Osteoblast (primary cell): ENCODE measurements at places on chromosomes 6 and 20.

GRCh38 chr20:44533928-44534327 is 12.1 kb upstream of the SERINC3 start:
- no peak for DNase-seq

DNA sequence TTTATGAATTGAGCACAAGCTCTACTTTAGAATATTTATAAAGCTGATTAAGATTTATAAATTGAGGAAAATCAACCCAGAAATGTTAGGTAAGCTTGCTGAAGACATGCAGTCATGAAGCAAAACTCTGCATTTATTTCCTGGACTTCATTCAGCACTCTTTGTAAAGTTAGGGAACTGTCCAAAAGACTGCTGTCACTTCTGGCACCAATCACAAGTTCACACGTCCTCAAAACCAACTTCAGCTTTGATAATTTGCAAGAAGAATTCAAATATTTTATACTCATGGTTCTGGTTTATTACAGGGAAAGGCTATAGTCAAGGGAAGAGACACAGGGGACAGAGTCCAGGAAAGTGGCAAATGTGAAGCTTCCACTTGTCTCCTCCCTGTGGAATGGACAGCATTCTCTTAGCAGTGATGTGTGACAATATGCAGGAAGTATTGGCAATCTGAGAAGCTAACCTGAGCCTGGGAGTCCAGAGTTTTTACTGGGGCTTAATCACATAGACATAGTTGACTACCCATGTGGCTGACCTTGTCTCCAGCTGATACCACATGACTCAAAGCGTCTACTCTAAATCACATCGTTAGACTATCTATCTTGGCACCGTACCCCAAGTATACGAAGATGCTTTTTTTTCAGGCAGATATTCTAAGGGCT is 85.4 kb downstream of the PPP1R14C start:
- no peak for DNase-seq

GRCh38 chr20:32626859-32627636 is 41.9 kb upstream of the NOL4L start:
- peak; percentile 73 for DNase-seq

DNA sequence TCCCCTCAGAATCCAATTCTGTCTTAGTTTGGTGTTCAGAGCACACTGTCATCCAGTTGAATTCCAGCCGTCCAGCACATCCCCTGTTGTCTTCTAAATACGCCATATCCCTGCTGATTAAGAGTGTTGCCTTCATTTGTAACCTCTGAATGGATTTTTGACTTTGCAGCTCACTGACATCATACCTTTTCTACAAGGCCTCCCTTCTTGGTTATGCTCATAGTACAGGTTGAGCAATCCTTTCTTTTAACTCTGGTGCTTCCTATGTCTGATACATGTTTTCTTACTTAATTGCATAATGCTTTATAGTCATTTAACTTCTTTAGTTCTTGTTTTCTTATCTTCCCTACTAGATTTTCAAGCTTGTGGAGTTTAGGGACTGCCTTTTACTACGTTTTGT is 36.4 kb downstream of the XRN2 start:
- DNase-seq = no peak

DNA sequence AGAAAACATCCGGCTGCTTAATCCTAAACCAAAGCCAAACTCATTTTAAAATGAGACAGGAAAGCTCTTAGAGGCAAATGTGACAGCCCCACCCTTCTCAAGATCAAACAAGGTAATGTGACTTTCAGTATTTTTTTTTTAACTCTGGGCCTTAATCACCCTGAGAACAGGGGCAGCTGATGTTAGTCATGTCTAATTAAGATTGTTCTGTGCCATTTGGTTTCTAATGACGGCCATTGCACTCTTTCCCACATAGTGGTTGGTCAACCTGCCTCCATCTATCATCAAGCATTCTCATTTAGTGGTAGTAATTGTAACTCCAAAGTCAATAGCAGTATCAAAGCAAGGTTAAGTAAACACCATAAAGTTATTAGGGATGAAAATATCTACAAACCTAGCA is 191.6 kb upstream of the EXOC2 start:
- no peak for DNase-seq

DNA sequence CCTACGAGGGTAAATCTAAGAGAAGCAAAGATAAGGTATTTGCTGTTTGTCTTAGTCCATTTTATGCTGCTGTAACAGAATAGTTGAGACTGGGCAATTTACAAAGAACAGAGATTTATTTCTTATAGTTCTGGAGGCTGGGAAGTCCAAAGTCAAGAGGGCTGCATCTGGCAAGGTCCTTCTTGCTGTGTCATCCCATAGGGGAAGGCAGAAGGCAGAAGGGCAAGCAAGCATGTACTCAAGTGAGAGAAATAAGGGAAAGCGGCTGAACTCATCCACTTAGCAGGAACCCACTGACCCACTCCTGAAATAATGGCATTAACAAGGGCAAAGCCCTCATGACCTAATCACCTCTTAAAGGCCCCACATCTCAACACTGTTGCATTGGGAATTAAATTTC is 102.7 kb downstream of the AGPAT4 start:
- DNase-seq = no peak

GRCh38 chr6:156988276-156989158 is 211.3 kb downstream of the ARID1B start:
- no peak for DNase-seq

GRCh38 chr20:61024390-61024789 is 227.7 kb upstream of the CDH4 start:
- no peak for DNase-seq

DNA sequence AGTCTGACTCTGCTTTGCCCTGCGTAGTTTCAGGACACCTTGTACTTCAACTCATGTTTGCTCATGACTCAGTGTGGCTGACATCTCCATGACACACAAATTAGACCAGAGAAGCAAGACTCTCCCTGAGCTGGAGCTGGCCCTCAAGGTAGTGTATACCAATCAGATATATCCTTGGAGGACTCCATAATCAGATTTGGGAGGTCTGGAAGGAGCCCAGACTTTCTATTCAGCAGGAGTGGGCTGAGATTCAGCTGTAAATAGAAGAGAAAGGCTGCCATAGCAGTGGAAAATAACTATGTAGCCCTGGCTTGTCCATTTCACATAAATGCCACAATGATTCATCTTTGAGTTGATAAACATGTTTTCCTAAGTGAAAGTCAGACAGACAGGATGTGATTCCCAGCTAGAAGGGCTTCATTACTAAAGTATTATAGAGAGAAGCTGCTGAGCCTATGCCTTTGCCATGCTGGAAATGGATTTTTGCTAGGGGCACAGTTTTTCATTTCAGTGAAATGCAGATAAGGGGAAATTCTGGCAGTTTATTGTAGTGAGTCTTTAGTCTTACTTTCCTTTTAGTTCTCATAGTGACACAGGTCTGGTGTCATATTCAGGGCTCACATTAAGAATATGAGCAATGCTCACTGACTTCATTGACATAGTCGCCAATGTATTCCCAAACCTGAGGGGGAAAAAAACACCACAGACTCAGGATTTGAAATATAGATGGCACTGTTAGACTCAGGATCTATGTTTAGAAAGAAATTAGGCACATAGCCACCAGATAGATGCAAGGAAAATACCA is 95.3 kb downstream of the CLVS2 start:
- peak; percentile 36 for DNase-seq

DNA sequence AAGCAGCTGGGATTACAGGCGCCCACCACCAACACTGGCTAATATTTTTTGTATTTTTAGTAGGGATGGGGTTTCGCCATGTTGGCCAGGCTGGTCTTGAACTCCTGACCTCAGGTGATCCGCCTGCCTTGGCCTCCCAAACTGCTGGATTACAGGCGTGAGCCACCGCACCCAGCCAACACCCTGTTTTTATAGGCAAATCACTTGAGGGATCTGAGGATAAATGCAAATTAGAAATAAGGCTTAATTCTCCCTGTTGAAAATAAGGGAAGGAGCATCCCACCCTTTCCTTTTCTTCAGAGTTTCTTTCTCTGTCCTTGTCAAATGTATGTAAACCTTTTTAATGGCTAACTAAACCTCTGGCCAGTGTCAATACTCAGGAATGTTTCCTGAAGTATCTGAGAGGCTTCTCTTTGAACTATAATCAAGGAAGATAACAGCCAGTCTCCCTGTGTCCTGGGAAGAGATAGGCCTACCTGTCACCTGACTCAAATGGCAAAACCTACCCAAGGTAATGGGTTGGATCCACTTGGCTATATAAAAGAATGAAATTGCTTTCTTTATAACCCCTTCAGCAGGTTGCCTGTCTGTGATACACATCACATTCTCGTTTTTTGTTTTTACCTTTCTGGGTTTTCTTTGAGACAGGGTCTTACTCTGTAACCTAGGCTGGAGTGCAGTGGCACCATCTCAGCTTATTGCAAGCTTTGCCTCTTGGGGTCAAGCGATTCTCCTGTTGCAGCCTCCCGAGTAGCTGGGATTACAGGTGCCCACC is 64.5 kb upstream of the TNFAIP3 start:
- DNase-seq = no peak

- DNase-seq = no peak
Measured at GRCh38 chr20:22471156-22471836, 113.1 kb downstream of the FOXA2 start.

DNA sequence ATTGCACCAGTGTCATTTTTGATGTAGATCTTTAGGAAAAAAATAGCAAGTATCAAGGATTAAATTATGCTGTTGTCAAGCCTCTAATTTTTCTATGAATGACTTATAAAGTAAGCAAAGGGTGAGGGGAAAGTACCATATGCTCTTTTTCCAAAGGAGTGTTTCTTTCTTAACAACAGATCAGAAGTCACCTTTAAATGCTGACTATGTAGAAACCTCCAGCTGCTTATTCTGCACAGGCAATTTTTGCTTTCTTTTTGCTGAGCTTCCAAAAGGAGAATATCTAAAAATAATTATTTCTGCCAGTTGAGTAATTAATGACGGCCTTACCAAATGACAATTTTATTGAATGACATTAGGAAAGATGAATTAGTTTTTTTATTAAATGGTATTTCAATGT is 390.6 kb upstream of the MANEA start:
- no peak for DNase-seq

- DNase-seq = no peak
Measured at GRCh38 chr20:1997483-1998192, 3.8 kb upstream of the PDYN start.

DNA sequence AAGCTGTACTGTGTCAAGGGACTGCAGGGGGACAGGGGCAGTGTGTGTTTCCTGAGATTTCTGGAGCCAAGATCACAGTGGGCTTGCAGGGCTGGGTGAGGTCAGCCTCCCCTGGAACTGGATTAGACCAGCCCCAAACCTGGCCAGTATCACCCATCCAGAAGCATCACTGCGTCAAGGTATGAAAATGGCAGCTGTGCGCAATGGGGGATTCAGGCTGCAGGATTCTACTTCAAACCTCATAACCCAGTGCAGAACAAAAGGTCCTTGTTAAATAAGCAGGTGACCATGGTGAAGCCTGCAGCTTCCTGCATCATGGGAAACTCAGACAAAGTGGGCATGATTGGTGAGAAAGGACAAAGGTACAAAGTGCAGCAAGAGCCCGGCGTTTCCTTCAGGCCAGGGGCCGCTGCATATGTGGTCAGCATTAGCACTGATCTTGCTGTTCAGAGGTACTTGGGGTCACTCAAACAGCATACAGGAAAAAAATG is 33.4 kb downstream of the TRAF3IP2 start:
- no peak for DNase-seq

GRCh38 chr20:49216991-49217578 is 2.1 kb upstream of the DDX27 start:
- peak; percentile 87 for DNase-seq

- DNase-seq = no peak
Measured at GRCh38 chr6:72620871-72621290, 983 bp upstream of the KCNQ5 start.

DNA sequence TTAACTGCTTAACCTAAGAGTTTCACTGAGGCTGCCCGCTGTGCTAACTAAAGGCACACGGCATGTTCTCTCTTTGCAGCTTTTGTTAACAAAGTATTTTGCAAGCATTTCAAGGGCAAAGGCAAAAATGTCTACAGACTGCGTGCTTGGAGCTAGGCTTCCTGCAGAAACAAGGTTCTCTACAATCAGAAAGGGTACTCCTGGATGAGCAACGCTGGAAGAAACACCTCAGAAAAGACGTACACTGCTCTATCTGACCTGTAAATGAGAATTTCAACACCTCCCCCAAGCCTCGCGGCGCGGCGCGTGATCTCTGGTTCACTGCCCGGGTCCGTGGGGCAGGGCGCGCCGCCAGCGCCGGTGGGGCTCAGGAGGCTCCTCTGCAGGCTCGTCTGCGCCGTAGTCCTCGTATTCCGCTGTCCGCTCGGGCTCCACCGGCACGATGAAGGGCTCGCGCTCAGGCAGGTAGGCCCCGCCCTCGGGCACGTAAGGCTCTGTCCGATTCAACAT is 120.9 kb downstream of the COL12A1 start:
- no peak for DNase-seq

DNA sequence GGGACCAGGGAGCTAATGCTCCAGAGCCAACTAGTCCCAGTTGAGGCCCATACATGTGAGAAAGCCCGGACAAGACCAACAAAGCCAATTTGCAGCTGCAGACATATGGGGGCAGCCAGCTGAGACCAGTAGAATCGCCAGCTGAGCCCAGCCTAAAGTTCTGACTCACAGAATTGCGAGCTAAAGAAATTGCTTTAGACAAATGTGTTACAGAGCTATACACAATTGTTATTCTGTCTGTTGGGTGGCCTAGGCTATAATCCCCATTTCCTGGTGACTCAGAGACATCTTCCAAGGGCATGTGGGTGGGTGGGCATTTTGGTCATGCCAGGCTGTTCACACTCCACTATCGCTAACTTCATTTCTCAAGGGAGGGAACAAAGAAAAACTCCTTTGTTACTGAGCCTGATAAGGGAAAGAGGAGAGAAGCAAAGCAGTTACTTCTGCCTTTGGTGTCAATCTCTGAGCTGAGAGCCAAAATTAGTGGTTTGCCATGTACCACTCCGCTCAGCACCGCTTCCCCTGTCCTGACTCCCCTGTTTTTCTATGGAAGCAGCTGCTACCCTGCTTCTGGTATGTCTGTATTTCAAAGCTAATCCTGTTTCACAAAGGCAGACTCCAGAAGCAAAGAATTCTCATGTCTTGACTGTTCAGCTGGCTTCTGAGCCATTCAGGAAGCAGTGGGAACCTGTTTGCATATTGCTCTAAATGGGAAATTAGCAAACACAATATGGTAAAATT is 26.1 kb downstream of the SCP2D1 start:
- no peak for DNase-seq

GRCh38 chr6:44216677-44217331 is at the start of gene MYMX:
Gene MYMX (plus strand): TSS chr6:44216926. CDS start chr6:44217472, 546 bp downstream.
- peak; percentile 73 for DNase-seq

GRCh38 chr6:900716-901605 is 208.0 kb upstream of the EXOC2 start:
- no peak for DNase-seq

DNA sequence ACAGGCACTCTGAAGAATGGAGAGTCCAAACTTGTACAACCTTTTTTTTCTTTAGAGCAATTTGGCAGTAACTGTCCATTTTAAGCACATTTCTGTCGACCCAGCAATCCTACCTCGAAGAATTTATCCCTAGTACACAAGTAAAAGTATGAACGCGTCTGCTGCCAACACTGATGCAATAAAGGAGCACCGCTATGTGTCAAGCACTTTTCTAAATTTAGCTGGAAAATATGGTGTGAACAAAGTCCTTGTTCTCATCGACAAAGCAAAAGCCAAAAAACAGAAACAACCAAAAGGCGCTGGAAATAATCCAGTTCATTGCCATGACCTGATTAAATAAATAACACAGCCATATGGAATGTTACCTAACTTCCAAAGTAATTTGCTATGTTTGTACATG is 1.1 kb downstream of the DPM1 start:
- no peak for DNase-seq
